Colonic mucosa (tissue), 4 donors: ENCODE measurements at places on chromosomes 6 and 20.

- DNase-seq = peak; percentile 32
Measured at GRCh38 chr6:14824484-14825275, 421.2 kb upstream of the JARID2 start.

GRCh38 chr6:147869201-147869600 is 360.7 kb downstream of the SAMD5 start:
- no peak for DNase-seq

DNA sequence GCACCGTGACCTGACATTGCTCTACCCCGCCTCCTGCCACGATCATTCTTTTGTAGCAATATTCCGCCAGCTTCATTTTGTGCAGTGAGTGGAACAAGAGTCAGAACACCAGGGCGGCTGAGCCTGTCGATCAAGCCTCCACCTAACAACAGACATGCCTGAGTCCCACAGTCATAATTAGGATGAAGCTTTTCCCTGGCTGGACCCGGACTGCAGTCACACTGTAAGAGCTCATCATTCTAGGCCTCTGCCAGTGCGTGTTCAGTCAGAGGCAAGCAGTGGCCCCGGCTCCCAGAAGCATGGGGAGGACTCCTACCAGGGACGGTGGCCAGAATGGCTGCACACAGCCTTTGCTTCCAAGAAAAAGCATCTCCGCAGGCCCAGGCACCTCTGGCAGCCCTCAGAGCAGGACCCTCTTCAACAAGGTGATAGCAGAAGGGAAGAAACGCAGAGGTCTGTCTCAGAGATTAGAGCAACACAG is 23.2 kb upstream of the UNC93A start:
- no peak for DNase-seq

DNA sequence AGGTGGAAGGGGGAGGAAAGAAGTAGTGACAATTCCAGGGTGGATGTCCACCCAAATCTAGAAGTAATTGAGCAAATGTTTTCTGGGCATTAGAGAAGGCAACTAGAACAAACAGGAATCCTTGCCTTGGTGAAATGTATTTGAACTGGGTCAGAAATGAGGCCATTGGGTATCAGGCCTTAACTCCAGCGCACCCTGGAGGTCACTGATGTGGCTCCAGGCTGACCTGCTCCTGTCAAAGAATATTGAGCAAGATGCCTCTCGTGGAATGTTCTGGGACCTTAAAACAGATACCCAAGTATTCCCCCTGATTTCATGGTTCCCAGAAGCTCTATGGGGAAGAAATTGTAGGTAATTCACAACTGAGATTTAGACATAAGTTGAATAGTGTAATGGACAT is 6.9 kb downstream of the HLA-DPB1 start:
- no peak for DNase-seq

GRCh38 chr20:40535816-40536215 is 153.2 kb downstream of the MAFB start:
- no peak for DNase-seq

- no peak for DNase-seq
Measured at GRCh38 chr6:16657768-16658167, 103.5 kb downstream of the ATXN1 start.

DNA sequence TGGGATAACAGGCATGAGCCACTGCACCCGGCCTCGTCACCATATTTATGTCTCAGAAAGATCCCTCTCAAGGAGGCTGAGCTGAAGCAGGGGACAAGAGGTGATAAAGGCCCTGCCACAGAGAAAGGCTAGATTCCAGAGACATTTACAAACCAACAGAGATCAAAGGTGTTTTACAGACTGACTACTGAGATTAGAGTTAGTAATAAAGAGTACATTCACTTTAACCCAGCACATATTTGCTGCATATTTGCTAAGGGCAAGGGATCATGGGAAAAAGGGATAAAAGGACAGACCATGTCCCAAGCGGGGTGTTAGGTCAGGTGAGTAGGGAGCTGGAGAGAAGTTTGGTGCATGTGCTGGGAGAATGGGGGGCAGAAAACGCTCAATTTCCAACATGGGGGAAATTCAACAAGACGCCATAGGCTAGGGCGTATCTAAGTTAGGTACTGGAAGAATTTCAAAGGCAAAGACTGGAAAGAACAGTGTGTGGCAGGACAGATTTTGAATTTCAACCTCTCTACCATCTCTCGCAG is 43.8 kb upstream of the SEC63 start:
- peak; percentile 31 for DNase-seq

GRCh38 chr6:15776458-15776980 is 113.7 kb upstream of the DTNBP1 start:
- DNase-seq = no peak

DNA sequence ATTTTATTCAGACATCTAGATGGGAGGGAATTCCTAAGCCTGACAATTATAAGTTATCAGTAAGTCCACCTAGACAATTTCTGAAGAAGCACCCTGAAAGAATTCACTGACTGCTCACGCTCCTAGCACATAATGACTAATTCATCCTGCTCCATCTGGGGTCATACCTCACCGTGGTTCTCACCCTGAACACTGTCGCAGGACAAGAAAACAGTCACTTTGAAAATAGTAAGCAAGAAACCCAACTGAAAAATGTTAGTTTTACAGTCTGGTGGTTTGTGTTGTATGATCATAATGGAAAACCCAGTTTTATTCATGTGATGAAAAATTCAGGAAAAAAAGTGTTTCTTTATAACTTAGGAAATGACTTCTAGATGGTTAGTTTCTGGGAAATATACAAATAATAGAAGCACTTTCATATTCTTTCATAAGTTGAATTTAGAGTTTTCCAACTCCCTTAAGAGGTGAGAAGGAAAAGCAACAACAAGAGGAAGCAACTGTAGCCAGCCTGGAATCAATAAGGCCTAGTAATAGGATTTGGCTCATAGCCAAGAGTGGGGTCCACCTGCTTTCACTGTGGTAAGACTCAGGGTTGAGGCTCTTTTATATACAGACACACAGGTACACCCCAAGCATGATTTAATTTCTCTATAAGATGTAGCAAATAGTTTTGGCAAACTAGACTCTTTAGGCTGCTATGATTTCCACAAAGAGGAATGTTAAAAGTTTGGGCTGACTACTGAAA is 94.1 kb downstream of the HIVEP2 start:
- DNase-seq = no peak

- no peak for DNase-seq
Measured at GRCh38 chr20:4152696-4153235, 137.4 kb upstream of the RNF24 start.

- no peak for DNase-seq
Measured at GRCh38 chr6:168004023-168004422, 6.6 kb downstream of the KIF25 start.

DNA sequence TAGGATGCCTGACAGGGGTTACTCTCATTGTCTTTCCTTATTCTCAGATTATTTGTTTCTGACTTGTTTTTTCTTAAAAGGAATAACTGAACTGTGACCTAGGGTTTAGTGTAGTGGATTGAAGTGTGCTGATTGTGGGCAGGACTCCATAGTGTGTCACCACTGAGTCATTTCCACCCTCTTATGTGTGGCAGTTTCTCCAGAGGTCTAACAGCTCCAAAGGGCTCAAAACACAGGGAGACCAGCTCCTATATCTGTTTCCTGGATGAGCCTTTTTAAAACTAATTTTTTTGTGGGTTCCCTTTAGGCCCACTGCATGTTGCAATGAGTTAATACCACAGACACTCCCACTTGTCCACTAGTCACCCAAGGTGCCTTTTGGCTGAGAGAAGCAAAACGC is 951.1 kb upstream of the ADGRB3 start:
- DNase-seq = no peak

DNA sequence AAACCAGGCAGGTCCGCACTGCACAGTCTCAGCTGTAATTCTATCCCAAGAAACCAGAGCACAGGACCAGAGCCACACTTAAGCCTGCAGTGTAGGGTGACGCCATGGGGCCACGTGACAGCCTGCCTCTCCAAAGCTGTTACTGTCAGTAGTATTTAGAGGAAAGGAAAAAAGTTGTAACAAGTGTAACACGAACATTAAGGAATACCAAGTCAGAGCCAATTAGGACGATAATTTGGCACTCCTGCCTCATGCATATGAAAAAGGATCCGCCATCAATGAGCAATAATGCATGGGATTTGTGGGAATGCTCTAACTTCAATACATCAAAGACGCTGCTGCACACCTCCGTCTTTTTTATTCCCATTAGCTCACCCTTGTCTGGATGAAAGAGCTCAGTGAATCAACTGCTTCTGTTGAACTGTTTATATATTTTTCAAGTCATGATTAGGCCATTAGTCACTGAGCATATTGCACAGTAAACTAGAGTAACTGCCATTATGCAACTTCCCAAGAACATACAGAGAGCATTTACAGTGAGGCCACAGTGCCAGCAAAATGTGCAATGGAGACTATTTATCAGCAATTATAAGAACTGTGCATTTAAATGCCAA is 79.9 kb downstream of the ATXN1 start:
- DNase-seq = no peak

GRCh38 chr20:44650771-44651433 is 597 bp downstream of the ADA start:
- DNase-seq = peak; percentile 33

GRCh38 chr6:143965503-143966171 is 42.4 kb downstream of the PLAGL1 start:
- no peak for DNase-seq

- DNase-seq = no peak
Measured at GRCh38 chr20:6744805-6745204, 22.7 kb upstream of the BMP2 start.

DNA sequence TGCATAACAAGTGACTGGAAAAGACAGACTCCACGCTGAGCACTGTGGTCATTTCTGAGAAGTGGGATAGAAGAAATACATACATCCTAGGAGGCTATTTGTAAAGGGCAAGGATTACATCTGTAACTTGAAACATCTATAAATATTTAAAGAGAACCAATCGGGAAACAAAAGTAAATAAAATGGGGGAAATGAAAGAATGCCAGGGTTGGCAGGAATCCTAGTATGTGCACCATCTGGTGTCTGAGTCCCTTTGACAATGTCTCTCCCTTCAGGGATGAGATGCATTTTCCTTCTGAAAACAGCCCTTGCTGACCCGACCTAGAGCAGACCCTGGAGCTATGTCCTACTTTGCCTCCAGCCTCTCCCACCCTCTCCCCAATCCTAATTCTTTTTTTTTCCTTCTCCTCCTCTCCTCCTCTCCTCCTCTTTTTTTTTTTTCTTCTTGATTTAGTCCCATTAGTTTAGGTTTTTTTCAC is 53.2 kb downstream of the VSTM2L start:
- peak; percentile 17 for DNase-seq

- no peak for DNase-seq
Measured at GRCh38 chr20:8652396-8652795, 416.5 kb upstream of the PLCB4 start.

DNA sequence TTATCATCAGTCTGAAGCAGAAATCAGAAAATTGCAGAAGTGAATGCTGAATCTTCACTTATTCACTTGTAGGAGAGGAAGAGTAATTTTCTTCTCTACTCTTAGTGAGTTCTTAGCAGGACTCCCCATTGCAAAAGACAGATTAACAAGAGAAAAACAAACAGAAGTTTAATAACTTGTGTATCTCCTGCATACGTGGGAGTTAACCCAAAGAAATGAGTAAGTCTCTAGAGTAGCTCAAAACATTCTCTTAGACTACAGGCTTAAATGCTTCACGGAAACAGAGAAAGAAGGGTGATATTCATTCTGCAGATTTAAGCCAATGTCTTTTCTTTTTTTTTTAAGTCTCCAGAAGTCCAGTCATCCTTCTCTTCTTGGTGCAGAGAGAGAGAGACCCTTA is 97.9 kb upstream of the TMEM181 start:
- DNase-seq = no peak
